Activated naive CD8-positive, alpha-beta T cell treated with anti-CD3 and anti-CD28 coated beads, Interleukin-2, amount 50 U/mL, for 24 hours (primary cell): ENCODE measurements at places on chromosomes 6 and 20.

GRCh38 chr6:118810420-118811027 lies 83.4 kb upstream of the ASF1A start:
- no peaks in the 10 kb centered on the region for H3K27me3 ChIP-seq
- DNase-seq, result peak; percentile 58
- peaks cover 24% of the 10 kb centered on the region for H3K36me3 ChIP-seq
- H3K27ac ChIP-seq, result peak overlapping the region; percentile 89

DNA sequence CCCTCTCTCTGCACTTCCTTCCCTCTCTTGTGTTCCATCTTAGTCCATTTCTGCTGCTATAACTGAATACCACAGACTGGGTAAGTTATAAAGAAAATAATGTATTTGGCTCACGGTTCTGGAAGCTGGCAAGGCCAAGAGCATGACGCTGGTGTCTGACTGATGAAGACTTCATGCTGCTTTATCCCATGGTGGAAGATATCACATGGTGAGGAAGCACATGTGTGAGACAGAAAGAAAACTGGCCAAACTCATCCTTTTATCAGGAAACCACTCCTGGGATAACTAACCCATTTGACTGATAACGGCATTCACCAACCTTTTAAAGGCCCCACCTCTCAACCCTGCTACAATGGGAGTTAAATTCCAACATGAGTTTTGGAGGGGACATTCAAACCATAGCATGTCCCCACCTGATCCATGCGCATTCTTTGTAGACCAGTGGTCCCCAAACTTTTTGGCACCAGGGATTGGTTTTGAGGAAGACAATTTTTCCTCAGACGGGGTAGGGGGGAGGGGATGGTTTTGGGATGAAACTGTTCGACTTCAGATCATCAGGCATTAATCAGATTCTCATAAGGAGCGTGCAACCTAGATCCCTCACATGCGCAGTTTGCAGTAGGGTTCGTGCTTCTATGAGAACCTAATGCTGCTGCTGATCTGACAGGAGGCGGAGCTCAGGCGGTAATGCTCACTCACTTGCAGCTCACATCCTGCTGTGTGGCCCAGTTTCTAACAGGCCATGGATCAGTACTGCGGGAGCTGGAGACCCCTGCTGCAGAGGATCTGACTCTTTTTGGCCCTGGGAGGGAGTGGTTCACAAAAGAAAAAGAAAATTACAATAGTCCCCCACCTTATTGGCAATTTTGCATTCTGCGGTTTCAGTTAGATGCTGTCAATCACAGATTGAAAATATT lies 71.7 kb upstream of the RNF24 start:
- peaks cover 3% of the 10 kb centered on the region for H3K36me3 ChIP-seq
- no peak for DNase-seq
- peaks cover 35% of the 10 kb centered on the region for H3K4me1 ChIP-seq
- no peak overlapping the region for H3K27ac ChIP-seq

DNA sequence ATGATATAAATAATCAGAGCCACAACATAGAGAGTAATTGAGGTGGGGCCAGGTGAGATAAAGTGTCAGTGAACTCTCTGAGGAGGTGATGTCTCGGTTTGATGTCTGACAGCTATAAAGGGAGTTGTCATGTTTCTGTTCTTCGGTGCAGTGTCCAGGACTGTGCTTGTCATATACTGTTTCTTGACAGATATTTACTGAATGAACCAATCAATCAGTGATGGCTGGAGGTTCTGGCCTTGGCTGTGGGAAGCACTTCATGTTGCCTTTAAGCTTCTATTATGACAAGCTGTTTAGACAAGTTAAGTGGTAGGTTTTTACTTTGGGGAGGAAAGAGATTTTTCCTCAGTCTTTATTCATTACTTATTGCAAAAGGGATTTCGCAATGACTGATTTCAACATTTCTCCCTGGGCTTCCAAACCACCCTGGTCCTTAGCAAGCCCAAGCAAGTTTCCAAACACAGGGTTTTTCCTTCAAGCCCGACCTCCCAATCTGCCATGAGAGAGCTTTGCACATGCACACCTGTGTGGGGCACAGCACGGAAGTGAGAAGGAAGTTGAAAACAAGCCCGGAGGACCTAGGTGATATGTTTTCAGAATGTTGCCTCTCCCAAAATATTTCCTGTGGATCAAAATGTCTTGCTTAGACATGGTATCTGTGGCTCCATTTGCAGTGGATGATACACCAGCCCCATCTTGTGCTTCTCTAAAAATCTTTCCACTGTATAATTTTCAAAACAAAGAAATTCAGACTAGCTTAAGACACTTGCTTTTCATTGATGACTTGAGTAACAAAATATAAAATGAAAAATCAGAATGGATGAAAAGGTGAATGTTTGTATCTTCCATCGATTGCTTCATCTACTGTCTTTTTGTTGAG lies 567.3 kb upstream of the BTBD3 start:
- H3K4me3 ChIP-seq, result no peak overlapping the region
- DNase-seq, result no peak
- no peaks in the 10 kb centered on the region for H3K27me3 ChIP-seq
- H3K36me3 ChIP-seq, result no peaks in the 10 kb centered on the region

DNA sequence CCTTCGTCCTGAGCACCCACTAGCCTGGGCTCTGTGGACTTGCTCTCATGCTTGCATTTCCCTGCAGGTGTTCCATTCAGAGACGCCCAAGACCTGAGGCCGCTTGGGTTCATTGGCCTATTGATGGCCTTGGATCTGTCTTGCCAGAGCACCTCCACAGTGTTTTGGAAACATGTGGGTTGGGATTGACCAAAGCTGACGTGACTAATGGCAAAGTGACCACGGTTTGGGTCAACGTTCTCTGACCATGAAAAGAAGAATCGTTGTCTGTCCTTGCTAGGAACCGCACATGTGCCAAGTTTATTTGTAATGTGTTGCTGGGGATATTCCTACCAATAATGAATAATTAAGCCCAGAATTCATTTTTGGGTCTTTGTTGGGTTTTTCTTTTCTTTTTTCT lies 29.8 kb upstream of the BMP6 start:
- H3K27ac ChIP-seq, result no peak overlapping the region
- H3K4me1 ChIP-seq, result peaks cover 19% of the 10 kb centered on the region
- no peaks in the 10 kb centered on the region for H3K36me3 ChIP-seq
- DNase-seq, result no peak
- peaks cover 2% of the 10 kb centered on the region for H3K27me3 ChIP-seq

GRCh38 chr20:32189691-32190615 lies 17.6 kb downstream of the PLAGL2 start:
- H3K27ac ChIP-seq, result peak overlapping the region; percentile 88
- peaks cover 26% of the 10 kb centered on the region for H3K36me3 ChIP-seq
- peaks cover 57% of the 10 kb centered on the region for H3K4me1 ChIP-seq
- no peaks in the 10 kb centered on the region for H3K27me3 ChIP-seq
- H3K4me3 ChIP-seq, result peak overlapping the region; percentile 75

GRCh38 chr6:135105299-135105698 lies 50.7 kb upstream of the HBS1L start:
- H3K36me3 ChIP-seq, result no peaks in the 10 kb centered on the region
- no peak overlapping the region for H3K4me3 ChIP-seq
- peaks cover 49% of the 10 kb centered on the region for H3K4me1 ChIP-seq
- no peaks in the 10 kb centered on the region for H3K27me3 ChIP-seq
